ENCODE measurements at places on chromosomes 3 and 15.
A peak's percentile ranks its signal among the peaks of the same experiment; 100 is the strongest.

- no peak for DNase-seq
Observed at GRCh38 chr3:32818970-32819511, 1.2 kb downstream of the TRIM71 start.

DNA sequence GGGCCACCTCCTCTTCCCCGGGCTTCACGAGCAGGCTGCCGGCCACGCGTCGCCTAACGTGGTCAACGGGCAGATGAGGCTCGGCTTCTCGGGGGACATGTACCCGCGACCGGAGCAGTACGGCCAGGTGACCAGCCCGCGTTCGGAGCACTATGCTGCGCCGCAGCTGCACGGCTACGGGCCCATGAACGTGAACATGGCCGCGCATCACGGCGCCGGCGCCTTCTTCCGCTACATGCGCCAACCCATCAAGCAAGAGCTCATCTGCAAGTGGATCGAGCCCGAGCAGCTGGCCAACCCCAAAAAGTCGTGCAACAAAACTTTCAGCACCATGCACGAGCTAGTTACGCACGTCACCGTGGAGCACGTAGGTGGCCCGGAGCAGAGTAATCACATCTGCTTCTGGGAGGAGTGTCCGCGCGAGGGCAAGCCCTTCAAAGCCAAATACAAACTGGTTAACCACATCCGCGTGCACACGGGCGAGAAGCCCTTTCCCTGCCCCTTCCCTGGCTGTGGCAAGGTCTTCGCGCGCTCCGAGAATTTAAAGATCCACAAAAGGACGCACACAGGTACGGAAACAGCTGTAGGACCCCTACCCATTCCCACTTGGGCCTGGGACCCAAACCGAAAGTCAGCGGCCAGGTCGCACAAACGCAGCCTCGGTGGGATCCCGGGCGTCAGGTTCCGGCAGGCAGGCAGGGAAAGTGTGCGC lies 1.5 kb downstream of the ZIC1 start:
- DNase-seq = no peak

- peak; percentile 49 for DNase-seq
Observed at GRCh38 chr3:71066356-71066755, 517.2 kb downstream of the FOXP1 start.

GRCh38 chr15:53434174-53434678 lies 325.2 kb downstream of the WDR72 start:
- no peak for DNase-seq

DNA sequence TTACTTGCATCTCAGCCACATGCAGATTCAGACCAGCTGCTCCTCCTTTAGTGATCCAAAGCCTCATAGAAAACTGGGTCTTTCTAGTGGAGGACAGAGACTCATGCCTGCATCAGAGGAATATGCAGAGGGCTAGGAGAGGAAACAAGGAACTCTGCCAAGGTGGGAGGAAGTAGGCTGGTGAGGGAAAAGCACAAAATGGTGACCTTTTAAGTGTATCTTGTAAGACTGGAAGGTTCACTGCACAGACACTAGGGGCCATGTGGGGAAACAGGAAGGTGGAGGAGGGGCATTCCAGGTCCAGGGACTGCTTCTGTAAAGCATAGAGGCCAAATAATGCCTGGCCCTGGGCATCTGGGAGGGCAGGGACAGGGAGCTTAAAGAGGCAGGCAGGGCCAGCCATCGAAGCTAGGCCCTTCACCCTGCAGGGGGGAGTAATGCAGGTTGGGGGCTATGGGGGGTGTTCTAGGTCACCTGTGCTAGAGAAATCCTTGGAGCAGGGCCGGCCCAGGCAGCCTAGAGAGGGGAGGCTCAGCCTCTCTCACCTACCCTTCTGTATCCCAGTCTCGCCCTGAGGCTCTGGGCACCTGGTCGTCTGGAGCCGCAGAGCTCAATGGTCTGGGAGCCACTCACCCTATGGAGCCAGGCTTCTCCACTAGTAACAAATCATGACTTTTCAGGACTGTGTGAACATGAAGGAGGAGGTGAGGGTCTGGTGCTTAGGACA lies 117.7 kb downstream of the DNAJB8 start:
- DNase-seq = no peak

- DNase-seq = no peak
Observed at GRCh38 chr15:62588938-62589670, 424.0 kb upstream of the C2CD4B start.

- DNase-seq = no peak
Observed at GRCh38 chr15:79773128-79773527, 123.7 kb downstream of the MTHFS start.

GRCh38 chr3:25038922-25039321 lies 389.1 kb upstream of the RARB start:
- DNase-seq = no peak

- DNase-seq = no peak
Observed at GRCh38 chr3:105355408-105356061, 11.2 kb upstream of the ALCAM start.

GRCh38 chr3:157786211-157786610 lies 283.0 kb upstream of the VEPH1 start:
- DNase-seq = no peak

DNA sequence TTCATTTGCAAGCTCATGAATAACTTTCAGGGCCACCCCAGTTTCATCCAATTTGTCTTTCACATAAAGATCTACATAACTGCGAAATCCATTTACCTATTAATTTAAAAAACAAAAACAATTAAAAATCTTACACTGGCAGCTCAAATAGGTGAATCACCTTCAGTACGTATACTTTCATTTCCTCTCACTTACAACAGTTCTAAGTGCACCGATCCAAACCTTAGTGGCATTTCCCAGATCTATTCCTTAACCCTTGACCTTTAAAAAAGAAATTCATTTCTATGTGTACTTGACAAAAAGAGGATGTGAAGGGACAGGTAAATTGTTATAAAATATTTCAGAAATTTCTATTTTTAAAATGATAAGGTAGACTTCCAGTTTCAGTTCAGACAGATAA lies 30.8 kb downstream of the TOP2B start:
- no peak for DNase-seq

- no peak for DNase-seq
Observed at GRCh38 chr3:30711151-30711550, 104.8 kb downstream of the TGFBR2 start.

- no peak for DNase-seq
Observed at GRCh38 chr3:100399341-100400071, 1.4 kb downstream of the TOMM70 start.

DNA sequence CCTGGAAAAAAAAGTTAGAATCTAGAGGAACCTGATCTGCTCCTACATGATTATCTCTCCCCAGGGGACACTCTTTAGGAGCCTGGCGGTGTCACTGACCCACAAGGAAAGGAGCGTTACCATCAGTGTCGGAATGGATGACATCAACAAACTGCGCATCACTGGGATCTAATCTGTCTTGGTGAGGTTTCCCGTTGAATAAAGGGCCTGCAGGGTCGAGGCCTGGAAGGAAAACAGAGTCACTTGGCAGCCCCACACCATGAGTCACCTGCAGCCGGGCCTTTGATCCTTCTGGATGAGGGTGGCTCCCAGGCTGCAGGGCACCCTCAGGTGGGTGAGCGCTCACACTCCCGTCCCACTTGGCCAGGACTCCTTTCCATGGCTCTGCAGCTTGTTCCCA lies 25.0 kb downstream of the LIPH start:
- DNase-seq = no peak

DNA sequence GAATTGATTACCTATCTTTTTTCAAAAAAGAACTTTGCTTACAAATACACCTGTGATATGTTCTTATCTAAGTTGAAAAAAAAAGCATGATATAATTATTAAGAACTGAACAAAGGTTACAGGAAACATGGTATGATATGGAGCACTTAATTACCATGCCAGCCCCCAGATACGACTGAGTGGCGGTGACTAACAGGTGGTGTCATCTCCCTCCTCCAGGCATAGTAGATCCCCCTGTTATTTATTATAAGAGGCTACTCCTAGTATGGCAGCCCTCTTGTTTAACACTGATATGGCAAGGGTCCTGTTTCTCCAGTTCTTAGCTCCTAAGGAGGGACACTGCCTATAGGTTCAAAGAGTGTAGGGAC lies 31.0 kb upstream of the TM4SF4 start:
- DNase-seq = no peak

GRCh38 chr3:116896116-116896515 lies 186.5 kb downstream of the TUSC7 start:
- no peak for DNase-seq

DNA sequence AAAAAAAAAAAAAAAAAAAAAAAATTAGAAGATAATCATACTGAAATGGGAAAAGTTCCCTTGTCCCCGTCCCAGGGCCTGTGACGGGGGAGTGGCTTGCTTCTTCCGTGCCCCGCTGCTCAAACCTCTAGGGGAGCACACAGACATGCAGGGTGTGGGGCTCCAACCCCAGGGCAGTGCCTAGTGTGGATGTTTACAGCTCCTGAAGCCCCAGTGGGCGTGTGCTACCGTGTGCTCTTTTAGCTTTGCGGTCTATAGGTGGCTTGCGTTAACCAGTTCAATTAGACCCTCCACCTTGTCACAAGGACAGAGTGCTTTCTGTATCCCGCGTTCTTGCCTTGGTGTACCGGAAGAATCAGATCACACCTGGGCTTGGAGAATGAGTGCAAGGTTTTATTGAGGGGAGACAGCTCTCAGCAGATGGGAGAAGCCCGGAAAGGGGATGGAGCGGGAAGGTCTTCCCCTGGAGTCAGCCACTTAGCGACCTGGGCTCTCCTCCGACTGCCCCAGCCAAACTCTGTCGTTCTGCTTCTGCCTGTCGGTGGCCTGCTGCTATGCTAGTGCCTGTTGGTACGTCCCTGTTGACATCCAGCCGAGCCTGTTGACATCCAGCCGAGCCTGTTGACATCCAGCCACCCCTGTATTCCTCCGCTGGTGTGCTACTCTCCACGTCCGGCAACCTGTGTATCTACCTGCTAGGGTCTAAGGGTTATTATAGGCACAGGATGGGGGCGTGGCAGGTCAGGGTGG lies 569.8 kb downstream of the VGLL3 start:
- DNase-seq = no peak

- no peak for DNase-seq
Observed at GRCh38 chr15:23629234-23629805, 18.3 kb downstream of the MAGEL2 start.

DNA sequence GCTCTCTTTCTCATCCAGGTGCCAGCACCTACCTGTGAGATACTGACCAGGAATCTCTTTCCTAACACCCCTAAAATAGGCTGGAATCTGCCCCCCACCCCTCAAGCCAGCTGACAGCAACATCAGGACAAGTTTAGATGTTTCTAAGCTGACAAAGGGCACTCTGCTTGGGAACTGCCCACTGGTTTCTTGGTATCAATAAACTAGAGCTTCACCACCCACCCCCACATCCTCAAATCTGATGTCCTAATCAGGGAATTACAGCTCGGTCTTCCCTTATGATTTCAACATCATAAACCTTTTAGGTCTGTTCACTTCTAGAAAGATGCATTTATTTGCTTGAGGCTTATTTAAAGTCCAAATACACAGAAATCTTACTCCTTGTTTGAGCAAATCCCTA lies 34.7 kb downstream of the CEP19 start:
- no peak for DNase-seq

DNA sequence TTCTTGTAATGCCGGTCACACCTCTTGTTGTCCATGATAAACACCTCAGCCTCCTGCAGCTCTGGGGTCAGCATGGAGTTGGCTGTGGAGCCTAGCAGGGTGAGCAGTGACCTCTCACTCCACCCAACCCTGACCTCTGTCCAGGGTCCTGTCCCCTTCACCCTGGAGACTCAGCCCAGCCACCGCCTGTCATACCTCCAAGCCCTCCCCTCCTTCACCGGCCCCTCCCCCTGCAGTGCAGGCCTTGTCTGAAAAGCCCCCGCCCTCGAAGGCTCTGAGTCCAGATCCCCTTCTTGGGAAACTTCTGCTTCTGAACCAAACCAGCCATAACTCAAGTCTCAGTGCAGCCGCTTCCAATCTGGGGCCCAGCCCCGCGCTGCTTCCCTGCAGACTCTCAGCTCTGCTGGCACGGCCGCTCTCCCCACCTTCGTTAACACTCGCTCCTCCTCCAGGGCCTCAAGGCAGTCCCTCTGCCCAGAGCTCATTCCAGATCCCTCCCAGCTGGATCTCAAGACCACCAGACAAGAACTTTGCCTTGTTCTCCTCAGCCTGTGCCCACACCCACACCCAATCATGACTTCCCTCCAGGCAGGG lies 25.4 kb upstream of the PRSS50 start:
- DNase-seq = no peak

- no peak for DNase-seq
Observed at GRCh38 chr3:71446734-71447133, 136.8 kb downstream of the FOXP1 start.

- peak; percentile 2 for DNase-seq
Observed at GRCh38 chr3:6799264-6799915, 61.5 kb upstream of the GRM7 start.

GRCh38 chr3:48709051-48709461 lies 8.0 kb downstream of the IP6K2 start:
- no peak for DNase-seq

DNA sequence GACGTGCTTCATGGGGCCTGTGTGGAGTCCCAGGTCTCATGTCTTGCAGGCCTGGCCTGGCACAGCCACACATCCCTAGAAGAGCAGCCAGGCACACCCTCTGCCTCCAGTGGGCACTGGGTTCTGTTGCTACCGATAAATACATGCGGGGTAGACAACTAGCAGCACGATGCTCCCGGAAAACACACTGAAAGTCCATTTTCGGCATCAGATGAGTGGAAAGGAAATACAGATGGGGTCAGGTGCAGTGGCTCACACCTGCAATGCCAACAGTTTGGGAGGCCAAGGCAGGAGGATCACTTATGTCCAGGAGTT lies 165.1 kb downstream of the NSMCE3 start:
- DNase-seq = no peak

DNA sequence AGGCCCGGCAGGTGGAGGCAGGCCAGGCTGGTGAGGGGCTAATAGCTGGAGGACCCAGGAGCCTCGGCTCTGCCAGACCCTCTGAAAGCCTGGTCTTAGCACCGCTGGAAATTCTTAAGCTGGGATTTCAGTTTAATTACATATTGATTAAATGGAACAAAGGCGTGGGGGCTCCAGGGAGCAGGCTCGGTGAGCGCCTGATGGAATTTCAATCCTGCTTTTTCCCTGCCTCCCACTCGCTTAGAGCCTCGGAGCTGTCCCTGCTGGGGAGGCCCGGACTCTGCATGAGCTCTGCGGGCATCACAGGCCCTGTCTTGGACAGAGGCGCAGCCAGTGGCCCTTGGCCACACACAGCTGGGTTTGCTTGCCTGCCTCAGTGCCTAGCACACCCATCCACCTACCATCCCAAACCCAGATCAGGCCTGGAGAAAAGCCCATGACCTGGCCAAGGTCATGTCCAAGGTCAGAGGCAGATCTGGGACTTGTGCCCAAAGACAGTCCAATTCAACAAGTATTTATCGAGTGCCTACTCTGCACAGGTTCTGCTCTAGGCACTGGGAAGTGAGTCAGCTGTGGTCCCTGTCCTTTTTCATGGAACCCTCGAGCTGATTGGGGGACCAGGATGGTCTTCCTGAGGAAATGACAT lies 40.6 kb downstream of the LINGO1 start:
- no peak for DNase-seq

DNA sequence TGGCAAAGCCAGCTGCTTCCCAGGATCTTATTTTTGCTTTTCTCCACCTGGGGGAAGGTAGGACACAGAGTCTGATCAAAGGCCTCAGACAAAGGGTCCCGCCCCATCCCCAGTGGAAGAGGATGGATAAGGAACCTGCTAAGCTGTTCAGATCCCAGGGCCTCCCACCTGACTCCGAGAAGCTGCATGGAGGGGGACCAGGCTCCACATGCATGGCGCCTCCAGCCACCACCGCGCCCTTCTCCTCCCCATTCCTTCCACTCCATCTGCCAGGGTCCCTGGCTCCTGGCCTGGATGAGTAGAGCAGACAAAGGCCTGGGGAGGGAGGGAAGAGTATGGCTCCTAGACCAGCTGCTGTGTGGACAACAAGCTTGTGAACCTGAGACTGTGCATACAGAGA lies 20.0 kb upstream of the CRABP1 start:
- DNase-seq = no peak

Measured in CD4-positive, alpha-beta T cell treated with Interleukin-6 at 100 ng/mL for 8 hours (primary cell).